ENCODE measurements at places on chromosomes 6 and 20. TPM values are rescaled to one million over a fixed set of nuclear protein-coding genes. Genes with fewer than 3 reads are reported as not detected.
A peak's percentile ranks its signal among the peaks of the same experiment; 100 is the strongest.

SLC2A10 gene
- total RNA-seq = 7.9 TPM

SLC17A3 gene
- total RNA-seq = 29.5 TPM

TMEM63B gene
- 6.2 TPM for total RNA-seq

TCF15 gene
- not detected for total RNA-seq

AIF1 gene
- not detected for total RNA-seq

SLC24A3 gene
- total RNA-seq = not detected

ZSCAN23 gene
- 1.2 TPM for total RNA-seq

GNMT gene
- total RNA-seq = not detected

TENT5A gene
- 4.0 TPM for total RNA-seq

- DNase-seq = no peak
Observed at GRCh38 chr6:136330634-136331033, 41.0 kb upstream of the BCLAF1 start.

- DNase-seq = peak; percentile 50
Observed at GRCh38 chr6:43856005-43856765, 86.2 kb downstream of the VEGFA start.

GRCh38 chr6:7200598-7201443 is 93.1 kb downstream of the RREB1 start:
- no peak for DNase-seq

- DNase-seq = no peak
Observed at GRCh38 chr6:35677456-35677855, 11.3 kb downstream of the FKBP5 start.

DNA sequence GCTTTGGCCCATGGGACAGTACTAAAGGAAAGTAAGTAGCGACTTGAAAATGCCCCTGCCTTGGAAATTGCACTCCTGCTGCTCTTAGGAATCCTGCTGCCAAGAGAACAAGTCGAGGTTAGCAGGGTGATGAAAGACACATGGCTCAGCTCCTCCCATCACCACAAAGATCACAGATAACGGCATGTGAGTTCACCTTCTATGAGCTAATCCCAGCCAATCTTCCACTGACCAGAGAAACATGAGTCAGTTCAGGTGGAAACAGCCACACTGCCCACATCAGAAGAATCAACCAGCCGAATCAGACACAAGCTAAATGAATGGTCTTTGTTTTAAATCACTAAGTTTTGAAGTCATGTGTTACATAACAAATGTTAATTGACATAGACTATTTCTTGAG is 106.3 kb downstream of the PRKN start:
- DNase-seq = peak; percentile 73

DNA sequence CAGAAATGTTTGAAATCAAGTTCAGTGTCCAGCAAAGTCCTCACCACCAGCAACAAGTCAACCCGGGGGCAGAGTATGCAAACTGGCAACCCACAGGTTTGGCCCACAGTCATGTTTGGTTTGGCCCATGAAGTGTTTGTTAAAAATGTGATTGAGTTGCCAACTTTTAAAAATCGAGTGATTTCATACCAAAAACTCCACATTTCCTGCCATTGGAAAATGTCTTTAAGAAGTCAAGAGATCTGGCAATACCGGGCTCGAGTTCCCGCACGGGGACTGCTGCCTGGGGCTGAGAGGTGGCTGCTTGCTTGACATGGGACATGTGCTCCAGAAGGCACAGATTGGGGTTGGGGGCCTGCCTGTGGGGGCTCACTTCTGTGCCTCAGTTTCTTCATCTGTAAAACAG is 36.1 kb downstream of the PREX1 start:
- DNase-seq = no peak

GRCh38 chr20:9228774-9229450 is 160.0 kb downstream of the PLCB4 start:
- DNase-seq = no peak

DNA sequence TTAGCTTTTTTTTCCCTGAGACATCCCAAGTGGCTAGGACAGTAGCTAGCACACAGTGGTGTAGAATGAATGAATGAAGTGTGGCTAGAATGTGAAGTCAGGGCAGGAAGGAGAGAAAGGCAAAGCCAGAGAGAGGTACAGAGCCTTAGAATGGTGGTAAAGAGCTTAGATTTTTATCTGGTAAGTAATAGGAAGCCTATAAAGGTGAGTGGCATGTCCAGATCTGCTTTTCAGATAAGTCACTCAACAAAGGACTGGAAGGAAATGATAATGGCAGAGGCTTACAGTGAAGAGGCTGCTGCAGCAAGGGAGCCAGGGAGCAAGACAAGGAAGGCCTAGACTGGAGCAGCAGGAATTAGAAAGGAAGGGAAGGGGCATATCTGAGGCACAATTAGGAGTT is 96.0 kb upstream of the PRDM1 start:
- DNase-seq = no peak

- DNase-seq = no peak
Observed at GRCh38 chr6:56526860-56527544, 115.7 kb downstream of the DST start.

DNA sequence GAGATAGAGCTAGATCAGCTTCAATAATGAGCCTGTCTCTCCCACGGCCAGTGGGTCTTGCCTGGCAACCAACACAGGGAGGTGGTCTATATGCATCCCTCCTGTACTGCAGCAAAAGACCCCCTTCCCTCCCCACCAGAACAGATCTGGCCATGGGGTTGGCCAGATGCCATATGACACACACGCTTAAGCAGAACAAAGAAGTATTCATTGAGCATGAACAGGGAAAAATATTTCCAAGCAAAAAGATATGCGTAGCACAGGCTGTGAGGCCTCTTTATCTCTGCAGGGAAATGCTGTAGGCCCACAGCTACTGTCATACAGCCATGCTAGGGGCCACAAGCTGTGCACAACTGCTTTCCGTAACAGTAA is 73.4 kb upstream of the NRSN1 start:
- DNase-seq = no peak

DNA sequence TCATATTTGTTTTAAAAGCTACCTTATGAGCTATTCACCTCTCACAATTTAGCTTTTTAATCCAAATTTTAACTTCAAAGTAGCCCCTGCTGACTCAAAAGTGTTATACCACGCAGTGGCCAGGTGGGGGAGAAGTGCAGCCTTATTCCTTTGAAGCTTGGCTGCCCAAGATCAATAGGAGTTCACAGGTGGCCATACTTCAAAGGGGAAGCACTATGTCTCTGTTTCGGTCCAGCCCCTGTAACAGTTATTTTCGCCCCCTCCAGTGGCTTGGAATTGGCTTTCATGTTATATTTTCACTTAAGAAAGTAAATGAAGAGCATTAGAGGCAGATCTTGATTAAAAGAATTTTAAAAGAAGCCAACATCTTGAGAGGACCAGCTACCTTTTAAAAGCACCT is 608.4 kb downstream of the EPHA7 start:
- DNase-seq = peak; percentile 10

GRCh38 chr6:41074692-41075436 is 2.1 kb downstream of the NFYA start:
- DNase-seq = no peak

- no peak for DNase-seq
Observed at GRCh38 chr6:155377061-155377460, 62.8 kb upstream of the TFB1M start.

GRCh38 chr20:38144974-38145728 is 19.9 kb downstream of the TGM2 start:
- peak; percentile 72 for DNase-seq

DNA sequence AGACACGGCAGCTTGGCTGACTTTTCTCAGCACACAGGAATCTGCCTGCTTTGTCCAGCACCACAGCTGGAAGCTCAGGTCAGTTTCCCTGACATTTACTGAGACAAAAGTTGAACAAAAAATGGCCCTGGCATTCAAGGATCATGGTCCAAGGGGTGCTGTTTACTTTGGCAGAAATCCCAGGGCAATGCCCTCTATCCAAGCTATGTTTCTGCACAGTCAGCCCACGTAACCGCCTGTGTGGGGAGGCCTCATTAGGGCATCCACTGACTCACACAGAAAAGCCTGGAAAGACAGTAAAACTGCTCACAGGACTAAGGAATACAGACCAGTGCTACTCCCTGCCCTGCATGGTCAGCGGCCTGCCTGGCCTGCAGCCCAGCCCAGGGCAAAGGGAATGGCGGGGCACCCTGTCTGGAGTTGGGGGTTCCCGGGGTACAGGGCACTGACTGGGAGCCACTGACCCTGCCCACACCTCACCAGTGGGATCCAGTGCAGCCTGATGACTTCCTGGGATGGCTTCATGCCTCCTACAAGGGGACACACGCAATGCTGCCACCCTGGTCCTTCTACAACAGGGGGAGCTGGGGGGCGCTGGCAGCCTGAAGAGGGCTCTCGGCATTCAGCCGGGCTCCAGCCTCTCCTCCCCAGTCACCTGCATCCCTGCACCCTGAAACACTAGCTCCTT is 77.1 kb downstream of the NINL start:
- peak; percentile 94 for DNase-seq

DNA sequence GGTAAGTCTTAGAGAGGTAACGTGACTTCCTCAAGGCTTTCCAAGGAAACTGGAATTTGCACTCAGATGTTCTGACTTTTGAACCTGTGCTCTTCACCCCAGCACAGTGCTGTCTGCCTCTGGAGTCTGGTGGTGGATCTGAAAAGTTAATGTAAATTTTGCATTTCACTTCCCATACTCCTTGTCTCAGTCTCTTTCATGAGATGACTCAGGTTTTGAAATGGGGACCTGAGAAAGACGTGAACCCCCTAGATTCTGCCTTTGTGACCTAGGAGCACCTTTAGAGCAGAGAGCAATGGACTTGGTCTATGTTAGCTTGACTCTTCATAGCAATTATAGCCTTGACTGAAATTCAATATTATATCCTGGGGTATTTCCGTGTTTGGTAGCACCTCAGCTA is 223.0 kb downstream of the QKI start:
- DNase-seq = no peak

- DNase-seq = no peak
Observed at GRCh38 chr6:24223115-24223919, 97.3 kb downstream of the NRSN1 start.

- no peak for DNase-seq
Observed at GRCh38 chr20:8342391-8342790, 210.3 kb downstream of the PLCB1 start.

DNA sequence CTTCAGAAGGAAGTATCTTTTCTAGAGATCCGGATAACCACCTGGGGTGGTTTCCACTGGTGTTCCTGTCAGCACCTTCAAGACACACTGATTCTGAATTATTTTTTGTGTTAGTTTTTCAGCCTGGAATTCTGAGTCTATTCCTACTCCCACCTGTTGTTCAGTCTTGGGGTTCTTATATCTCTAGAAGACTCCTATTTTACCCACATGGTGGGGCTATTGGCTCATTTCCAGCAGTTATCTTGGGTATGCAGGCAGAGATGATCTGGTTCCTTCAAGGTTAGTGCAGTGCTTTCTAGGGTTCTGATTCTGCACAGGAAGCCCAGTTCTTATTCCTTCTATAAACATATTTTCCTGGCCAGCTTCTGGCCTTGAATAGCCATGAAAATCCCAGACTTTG is 175.6 kb upstream of the PDE7B start:
- peak; percentile 58 for DNase-seq

GRCh38 chr6:3009930-3010329 is 10.2 kb downstream of the NQO2 start:
- no peak for DNase-seq

- no peak for DNase-seq
Observed at GRCh38 chr20:23643659-23644058, 5.9 kb upstream of the CST3 start.

DNA sequence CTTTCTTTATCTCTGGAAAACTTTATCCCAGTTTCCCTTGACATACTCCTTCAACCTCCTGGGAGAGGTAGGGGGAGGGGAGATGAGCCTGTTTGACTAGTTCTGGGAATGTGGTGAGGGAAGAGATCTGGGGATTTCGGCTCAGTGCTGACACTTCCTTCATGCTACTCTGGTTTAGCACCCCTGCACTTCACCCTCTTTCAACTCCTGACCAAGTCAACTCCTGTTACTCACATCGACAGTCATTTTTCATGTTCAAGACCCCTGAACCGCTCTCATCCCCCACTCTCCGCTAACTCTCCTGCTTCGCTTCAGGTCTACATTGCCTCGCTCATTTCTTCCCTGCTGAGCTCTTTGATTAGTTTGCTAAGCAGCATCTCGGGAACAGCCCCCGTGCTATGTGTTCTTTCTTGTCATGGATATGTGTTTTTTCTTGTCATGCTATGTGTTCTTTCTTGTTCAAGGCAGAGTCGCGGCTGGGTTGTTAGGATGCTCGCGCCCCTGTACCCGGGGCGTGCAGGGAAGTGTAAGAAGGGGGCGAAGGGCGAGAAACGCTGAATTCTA is 16.6 kb upstream of the TRIM27 start:
- no peak for DNase-seq

GRCh38 chr20:53190225-53190624 is 218.1 kb downstream of the TSHZ2 start:
- no peak for DNase-seq

DNA sequence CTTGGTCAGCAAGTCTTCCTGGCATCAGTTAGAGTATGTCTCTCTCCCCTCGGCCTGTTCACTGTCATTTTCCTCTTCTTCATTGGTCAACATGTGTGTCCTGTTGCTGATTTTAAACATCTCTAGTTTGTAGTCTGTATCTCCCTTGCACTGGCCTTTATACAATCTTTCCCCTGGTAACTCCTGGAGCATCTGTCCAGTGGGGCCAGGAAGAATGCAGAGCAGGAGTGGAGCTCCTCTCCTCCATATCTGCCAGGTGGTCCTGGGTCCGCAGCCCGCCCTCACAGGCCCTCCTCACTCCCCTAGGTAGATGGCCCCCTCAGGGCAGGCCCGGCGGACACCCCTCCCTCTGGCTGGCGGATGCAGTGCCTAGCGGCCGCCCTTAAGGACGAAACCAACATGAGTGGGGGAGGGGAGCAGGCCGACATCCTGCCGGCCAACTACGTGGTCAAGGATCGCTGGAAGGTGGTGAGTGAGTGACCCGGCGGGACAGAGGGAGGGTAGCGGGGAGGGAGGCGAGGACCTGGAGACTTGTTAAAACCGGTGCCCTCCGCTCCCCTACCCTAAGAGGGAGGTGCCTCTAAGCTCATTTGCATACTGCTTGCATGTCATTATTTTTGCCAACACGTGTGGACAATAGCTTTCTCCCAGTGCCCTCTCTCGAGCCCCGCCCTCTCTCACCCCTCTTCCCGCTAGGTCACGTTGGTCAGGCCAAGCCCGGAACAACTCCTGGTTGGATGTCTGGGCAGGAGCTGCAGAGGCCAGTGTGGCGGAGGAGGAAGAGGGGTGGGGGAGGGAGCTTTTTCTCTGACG is 3.2 kb downstream of the TTBK1 start:
- peak; percentile 96 for DNase-seq

- no peak for DNase-seq
Observed at GRCh38 chr6:156822747-156823206, 45.6 kb downstream of the ARID1B start.

DNA sequence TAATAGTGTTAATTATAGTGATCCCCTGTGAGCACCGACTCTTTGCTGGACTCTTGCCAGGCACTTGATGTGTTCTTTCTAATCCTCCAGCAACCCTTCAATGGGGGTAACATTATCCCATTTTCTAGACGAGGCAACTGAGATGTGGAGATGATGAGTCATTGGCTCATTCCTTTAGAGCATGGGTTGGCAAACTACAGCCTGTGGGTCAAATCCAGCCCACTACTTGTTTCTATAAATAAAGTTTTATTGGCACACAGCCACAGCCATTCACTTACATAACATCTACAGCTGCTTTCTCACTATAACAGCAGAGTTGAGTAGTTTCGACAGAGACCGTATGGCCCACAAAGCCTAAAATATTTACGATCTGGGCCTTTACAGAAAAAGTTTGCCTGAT is 249.5 kb upstream of the KCNG1 start:
- no peak for DNase-seq

- DNase-seq = no peak
Observed at GRCh38 chr6:83917001-83917400, 57.5 kb downstream of the CYB5R4 start.

- DNase-seq = peak; percentile 32
Observed at GRCh38 chr20:40279390-40279789, 409.6 kb downstream of the MAFB start.
